Choroid plexus epithelial cell (primary cell): ENCODE measurements at places on chromosomes 7 and 10.

GRCh38 chr10:31697271-31698180 lies 231.1 kb downstream of the ARHGAP12 start:
- peak; percentile 79 for DNase-seq

- DNase-seq = peak; percentile 96
These were observed 96.5 kb downstream of the NRP1 start for GRCh38 chr10:33237736-33238624.

DNA sequence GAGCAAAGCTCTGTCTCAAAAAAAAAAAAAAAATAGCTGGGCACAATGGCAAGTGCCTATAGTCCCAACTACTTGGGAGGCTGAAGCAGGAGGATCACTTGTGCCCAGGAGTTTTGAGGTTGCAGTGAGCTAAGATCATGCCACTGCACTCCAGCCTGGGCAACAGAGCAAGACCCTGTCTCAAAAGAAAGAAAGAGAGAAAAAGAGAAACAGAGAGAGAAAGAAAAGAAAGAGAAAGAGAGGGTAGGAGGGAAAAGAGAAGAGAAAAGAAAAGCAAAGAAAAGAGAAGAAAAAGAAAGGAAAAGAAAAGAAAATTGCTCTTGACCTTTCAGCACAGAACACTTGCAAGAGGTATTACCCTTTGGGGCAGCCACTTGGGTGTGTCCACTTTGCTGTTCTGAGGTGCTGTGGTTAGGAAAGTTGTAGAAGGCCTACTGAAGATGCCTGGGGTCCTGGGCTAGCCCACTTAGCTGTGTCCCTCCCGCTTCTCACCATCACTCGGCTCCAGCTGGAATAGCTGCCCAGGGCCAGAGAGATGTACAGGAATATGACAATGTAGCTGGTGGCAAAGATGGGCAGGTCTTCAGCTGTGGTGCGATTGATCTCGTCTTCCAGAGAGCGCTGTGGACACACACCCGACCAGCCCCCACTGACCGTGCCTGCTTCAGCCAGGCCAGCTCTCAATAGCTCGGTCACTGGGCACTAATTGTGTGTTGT lies 5.6 kb downstream of the NPC1L1 start:
- DNase-seq = no peak

DNA sequence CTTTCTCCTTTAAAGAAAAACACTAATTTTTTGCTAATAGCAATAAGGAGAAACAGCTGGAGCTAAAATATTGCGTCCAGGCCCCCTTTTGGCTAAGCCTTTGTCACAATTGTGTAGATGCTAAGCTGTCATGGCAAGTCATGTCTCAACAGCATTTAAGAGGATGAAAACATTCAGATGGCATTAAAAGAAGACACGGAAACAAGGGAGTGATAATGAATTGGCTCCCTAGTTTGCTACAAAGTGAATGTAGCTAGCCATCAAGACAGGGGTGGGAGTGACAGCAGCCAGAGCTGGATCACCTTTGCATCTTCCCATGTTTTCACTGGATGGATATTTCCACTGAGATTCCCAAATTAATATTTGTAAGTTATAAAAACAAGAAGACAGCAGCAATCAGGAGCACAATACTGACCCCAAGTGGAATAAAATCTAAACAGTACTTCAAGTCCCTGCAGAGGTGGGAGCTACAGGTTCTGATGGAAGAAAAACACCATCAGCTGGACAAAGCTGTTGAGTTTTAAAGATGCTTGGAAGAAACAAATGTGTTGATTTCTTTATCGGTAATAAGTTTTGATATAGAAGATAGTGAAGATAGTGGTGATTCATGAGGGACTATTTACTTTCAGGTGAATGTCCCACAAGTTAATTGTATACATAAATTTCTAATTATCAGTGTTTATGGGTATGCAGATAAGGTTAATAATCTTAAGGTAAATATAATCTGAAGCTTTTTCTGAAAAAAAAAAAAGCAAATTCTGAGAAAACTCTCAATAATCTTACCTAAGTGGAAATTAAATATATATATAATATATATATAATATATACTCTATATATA lies 129.4 kb downstream of the SLC16A9 start:
- DNase-seq = peak; percentile 73

DNA sequence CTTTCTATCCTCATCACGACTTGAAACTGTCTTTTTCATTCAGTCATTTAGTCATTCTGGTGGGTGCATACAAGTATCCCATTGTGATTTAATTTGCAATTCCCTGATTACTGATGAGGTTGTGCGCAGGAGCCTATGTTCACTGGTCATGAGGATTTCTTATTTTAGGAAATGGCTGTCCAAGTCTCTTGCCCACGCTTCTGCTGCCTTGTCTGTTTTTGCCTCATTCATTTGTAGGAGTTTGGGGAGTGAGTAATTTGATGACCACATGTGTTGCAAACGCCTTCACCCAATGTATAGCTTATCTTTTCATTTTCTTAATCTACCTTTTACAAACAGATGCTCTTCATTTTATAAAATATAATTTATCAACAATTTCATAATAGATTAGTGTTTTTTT lies 127.3 kb downstream of the ARHGAP22 start:
- DNase-seq = no peak

DNA sequence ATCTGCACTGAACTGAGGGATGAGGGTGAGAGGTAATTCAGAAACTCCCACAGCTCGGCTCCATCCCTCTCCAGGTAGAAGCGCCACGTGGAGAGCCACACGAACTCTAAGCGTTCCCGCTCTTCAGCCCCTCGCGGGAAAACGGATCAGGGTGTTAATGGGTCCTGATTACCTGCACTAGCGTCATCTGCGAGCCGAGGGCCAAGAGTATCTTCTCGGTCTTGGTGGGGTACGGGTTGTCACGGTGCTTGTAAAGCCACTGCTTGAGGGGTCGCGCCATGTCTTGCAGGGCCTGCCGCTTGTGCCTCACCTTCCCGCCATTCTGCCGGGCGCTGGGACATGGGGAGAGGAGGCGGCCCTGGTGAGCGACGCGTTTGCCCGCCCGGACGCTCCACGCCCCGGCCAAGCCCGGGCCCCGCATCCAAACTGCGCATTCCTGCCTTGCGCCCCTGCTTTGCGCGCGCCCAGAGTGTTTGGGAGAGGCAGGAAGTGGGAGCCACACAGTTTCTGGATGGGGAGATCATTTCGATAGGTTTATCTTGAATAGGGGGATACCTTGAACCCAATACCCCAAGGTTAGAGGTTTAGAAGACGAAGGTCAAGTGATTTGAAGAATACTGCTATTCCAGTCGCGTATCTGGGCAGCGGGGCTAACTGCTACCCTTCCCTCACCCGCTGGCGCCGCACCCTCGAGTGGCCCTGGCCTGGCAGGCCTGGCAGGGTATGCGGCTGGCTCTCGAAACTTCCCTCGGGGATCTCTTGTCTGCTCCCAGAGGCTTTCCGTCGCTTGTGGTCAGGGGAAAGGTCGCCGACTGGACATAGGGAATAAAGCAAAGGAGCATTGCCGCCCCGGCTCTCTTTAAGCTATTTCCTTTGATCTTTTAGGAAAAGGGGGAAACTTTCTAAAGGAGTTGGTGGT lies 4.2 kb downstream of the MKX start:
- DNase-seq = no peak

DNA sequence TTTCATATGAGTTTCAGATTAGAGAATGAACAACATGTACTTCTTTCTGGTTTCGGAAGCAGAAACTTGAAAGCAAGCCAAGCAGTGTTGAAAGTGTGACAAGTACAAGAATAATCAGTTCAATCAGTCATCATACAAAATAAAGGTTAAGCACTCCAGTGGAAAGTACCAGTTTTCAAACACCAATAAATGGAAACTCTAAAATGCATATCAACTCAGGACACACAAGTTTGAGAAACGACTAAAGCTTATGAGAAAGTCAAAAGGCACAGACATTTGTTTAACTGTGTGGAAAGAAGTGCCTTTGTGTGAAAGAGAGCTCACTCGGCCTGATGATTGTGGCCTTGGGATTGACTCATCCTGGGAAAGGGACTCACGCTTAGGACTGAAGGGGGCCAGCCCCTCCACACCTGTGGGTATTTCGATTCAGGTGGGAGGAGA lies 60.6 kb upstream of the AKR1C1 start:
- DNase-seq = peak; percentile 74

- DNase-seq = no peak
These were observed 716.2 kb downstream of the SUGCT start for GRCh38 chr7:40851001-40851400.

DNA sequence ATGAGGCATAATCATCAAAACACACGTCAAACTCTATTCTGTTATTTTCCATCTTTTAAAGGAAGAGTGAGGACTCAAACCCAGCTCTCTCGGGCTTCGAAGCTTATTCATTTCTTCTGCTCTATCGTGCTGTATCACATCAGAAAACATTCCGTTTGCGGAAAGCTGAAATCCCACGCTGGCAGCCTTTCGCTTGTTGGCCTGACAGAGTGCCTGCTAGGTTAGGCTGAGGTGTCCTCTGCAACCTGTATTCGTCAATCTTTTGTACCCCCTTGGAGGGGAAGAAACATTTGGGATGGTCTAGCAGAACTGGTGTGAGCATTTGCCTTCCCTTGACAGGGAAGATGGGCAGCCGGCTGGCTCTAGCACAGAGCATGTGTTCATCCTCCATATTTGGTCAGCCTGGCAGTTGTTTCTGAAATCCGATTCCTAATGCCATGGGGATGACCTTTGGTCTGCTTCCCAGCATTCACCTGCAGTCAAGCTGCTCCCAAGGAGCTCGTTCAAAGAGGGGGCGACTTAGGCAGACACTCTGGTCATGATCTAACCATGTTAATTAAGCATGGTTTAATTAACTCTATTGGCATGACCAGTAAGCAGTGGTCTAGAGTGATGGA lies 55.2 kb downstream of the TACC2 start:
- DNase-seq = peak; percentile 42

- DNase-seq = no peak
These were observed 81.9 kb downstream of the CREM start for GRCh38 chr10:35208536-35208935.

GRCh38 chr7:139715194-139715815 lies 62.5 kb downstream of the HIPK2 start:
- DNase-seq = no peak

DNA sequence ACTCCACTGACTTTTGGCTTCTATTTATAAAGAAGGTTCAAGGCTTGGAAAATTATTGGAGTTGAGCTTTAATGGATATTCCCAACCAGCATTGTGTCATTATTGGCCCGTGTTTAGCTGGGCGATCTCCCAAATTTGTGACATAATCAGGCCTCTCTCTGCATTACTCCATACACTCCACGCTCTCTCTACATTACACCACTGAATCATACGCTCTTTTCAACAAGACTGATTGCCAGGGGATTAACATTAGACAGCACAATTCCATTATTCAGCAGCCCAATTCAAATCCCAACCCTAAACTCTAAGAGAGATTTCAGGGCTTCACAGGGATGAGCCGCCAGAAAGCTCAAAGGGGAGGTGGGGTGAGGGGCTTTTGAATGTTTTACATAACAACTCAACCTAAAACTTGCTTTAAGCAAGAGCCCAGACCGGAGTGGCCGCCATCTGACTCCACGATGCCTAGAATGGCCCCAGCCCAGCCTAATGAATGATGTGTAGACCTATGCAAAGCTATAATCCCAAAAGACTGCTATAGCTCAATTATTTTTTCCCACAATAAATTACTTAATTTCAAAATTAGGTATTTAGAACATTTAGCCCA lies 61.8 kb downstream of the FGFR2 start:
- no peak for DNase-seq

GRCh38 chr10:80144696-80145131 lies 12.2 kb downstream of the PLAC9 start:
- no peak for DNase-seq
